Spinal cord (tissue), 10 donors: ENCODE measurements at places on chromosomes 1 and 21.

DNA sequence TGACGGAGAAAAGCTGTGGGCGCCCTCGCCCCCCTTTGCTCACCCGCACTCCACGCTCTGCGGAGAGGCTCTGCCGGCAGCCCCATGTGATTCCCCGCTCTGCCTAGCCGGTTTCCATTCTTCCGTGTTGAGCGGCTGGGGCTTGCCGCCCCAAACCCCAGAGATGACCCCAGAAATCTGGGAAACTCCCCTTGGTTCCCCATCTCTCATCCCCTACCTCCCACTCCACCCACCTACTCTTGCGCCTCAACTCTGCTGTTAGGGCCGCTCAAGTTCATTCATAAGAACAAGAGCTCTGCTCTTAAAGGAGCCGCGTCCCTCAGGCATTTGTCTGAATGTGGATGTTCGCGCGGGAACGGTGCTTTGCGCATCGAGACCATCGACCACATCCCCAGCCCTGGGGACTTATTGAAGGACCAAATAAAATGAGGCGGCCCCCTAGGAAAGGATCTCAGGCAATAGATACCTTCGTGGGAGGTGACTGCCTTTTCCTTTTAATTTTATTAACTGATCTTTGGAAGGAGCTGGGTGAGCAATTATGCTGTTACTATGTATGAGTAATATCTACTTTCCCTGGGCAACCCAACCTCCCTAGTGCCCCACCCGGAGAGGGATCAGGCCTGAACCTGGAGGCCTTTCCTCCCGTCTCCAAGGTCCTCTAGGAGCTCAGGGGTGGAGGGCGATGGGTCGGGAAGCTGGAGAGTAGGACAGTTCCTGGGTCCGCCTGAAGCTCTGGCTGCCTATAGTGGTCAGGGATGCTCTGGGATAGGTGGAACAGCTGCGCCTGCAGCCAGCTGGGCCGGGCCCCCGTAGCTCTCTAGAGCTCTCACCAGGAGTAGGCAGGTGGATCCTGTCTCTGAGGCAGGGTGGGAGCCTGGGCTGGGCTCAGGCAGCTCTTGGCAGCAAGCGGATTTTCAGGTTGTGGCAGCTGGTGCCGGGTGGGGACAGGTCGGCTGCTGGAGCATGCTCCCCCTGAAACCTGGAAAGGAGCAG lies 898 bp downstream of the MFSD2A start:
- no peak for DNase-seq

GRCh38 chr1:26853156-26853555 lies 9.8 kb upstream of the SFN start:
- peak; percentile 18 for DNase-seq

- DNase-seq, result no peak
Measured at GRCh38 chr1:107389410-107390396, 248.9 kb downstream of the NTNG1 start.

- no peak for DNase-seq
Measured at GRCh38 chr21:35314857-35315582, 265.9 kb upstream of the RUNX1 start.

- no peak for DNase-seq
Measured at GRCh38 chr1:3442901-3443300, 11.6 kb upstream of the ARHGEF16 start.

- no peak for DNase-seq
Measured at GRCh38 chr1:174841747-174842146, 158.0 kb upstream of the CACYBP start.

- DNase-seq, result no peak
Measured at GRCh38 chr1:1262758-1263157, 10.9 kb downstream of the UBE2J2 start.

- DNase-seq, result no peak
Measured at GRCh38 chr1:212062832-212063438, 27.4 kb downstream of the DTL start.

DNA sequence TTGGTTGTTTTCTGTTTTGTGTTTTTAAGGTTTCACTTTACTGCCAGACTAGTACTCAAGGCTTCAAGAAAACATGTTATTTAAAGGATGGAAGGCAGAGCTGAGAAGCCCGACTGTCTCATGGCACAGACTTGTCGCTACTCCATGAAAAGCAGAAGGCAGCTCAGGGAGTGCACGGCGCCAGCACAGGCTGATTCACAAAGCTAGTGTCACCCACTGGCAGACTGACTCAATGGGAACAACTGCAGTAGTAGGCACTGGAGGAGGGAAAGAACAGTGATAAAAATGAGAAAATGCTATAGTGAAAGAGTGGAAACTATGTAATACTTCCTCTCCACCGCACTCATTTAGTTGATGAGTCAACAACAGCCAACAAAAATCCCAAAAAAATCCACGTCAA lies 14.7 kb downstream of the HSF2BP start:
- no peak for DNase-seq

DNA sequence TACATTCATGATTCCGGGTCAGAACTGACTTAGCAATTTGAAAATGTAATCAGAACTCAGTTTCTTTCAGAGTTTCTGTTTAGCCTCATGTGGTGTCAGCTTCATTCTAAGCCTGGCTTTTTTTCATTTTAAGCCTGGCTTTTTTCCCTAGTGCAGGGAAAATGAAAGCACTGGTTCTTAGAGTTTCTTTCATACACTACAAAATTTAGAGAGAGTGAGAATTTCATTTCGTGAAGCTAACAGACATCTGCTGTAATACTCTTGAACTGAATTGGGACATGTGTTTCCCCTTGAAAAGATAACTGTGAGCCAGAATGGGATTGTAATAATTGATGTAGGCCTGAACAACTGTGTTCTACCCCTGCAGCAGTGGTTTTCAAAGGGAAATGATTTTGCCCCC lies 95.3 kb upstream of the KIAA0040 start:
- no peak for DNase-seq

DNA sequence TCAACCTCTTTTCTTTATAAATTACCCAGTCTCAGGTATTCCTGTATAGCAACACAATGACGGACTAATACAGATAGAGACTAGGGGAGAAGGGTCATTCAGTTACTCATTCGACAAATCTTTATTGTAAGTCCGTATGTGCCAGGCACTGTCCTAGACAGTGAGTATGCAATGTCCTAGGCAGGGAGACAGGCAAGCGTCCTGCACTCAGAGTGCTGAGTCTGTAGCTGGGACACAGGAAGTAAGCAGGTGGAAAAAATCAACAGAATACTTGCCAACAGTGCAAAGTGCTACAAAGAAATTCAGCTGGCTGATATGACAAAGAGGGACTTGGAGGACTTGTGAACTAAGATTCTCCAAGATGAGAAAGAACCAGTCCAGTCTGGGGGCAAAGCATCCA lies 92.2 kb upstream of the ZBTB40 start:
- DNase-seq, result no peak
